ENCODE measurements at places on chromosomes 2 and 18. TPM values are rescaled to one million over a fixed set of nuclear protein-coding genes. Genes with fewer than 3 reads are reported as not detected.

- H3K4me1 ChIP-seq = peaks cover 17% of the 10 kb centered on the region
- H3K27ac ChIP-seq = no peak overlapping the region
- no peaks in the 10 kb centered on the region for H3K27me3 ChIP-seq
- no peak overlapping the region for H3K4me3 ChIP-seq
- no peaks in the 10 kb centered on the region for H3K36me3 ChIP-seq
- no peak for DNase-seq
Measured at GRCh38 chr18:48488388-48488850, 50.4 kb upstream of the CTIF start.

DNA sequence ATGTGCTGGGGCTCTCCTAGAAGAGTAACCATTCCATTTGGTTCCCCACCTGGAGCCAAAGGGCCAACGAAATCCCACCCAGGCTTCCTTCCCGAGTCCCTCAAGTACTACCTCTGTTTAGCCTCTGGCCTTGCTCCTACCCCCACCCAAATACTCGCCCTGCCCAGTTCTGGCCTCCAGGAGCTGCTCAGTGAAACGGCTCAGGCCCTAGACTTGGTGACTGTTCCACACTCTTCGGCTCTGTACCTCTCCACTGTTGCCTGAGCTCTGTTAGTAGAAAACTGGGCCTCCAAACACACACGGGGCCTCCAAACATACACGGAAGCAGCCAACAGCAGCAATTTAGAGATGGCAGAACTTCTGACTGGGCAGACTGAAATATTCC lies 4.2 kb downstream of the OTX1 start:
- DNase-seq = no peak
- H3K27me3 ChIP-seq = peaks cover 34% of the 10 kb centered on the region
- H3K36me3 ChIP-seq = no peaks in the 10 kb centered on the region
- peaks cover 42% of the 10 kb centered on the region for H3K4me1 ChIP-seq
- H3K27ac ChIP-seq = no peak overlapping the region

DNA sequence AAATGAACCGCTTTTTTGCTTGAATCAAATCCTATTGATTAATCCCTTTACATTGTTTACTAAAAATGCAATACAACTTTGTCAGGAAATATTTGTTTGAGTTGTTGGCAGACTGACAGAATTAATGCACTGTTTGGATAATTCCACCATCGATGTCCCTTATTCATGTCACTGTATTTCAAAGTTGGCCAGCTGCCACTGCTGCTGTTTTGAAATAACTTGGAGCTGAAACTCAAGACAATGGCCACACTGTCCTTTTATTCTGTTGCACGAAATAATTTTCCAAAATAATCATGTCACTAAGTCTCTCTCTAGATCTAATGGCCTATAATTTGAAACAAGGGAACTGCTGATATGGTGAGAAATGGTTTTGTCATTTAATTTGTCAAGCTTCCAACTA lies 55.2 kb upstream of the PAX3 start:
- no peak overlapping the region for H3K4me3 ChIP-seq
- no peaks in the 10 kb centered on the region for H3K27me3 ChIP-seq
- DNase-seq = no peak
- H3K27ac ChIP-seq = no peak overlapping the region

GRCh38 chr2:234550056-234550455 lies 53.2 kb upstream of the ARL4C start:
- H3K4me3 ChIP-seq = no peak overlapping the region
- H3K36me3 ChIP-seq = no peaks in the 10 kb centered on the region
- H3K4me1 ChIP-seq = no peaks in the 10 kb centered on the region
- no peak for DNase-seq
- H3K27me3 ChIP-seq = no peaks in the 10 kb centered on the region

- H3K4me1 ChIP-seq = no peaks in the 10 kb centered on the region
- H3K4me3 ChIP-seq = no peak overlapping the region
- no peaks in the 10 kb centered on the region for H3K27me3 ChIP-seq
Measured at GRCh38 chr18:9771977-9772660, 64.0 kb downstream of the RAB31 start.

- H3K27me3 ChIP-seq = no peaks in the 10 kb centered on the region
- H3K27ac ChIP-seq = no peak overlapping the region
- peaks cover 11% of the 10 kb centered on the region for H3K36me3 ChIP-seq
- H3K4me3 ChIP-seq = no peak overlapping the region
- no peak for DNase-seq
Measured at GRCh38 chr2:169493360-169493759, 14.1 kb downstream of the BBS5 start.

DNA sequence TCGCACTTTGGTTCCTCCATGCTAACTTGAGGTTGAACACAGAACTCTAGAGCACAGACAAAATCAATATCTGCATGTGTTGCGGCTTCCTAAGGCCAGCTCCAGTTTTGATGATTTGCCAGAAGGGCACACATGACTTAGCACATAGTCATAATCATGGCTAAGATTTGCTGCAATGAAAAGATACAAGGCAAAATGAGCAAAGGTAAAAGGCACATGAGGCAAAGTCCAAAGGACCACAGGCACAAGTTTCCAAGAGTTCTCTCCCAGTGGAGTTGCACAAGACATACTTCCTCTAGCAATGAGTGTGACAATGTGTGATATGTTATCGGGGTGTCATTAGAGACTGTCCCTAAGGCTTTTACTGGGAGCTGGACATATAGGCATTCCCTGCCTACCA lies 24.2 kb upstream of the CXXC1 start:
- no peaks in the 10 kb centered on the region for H3K27me3 ChIP-seq
- H3K27ac ChIP-seq = no peak overlapping the region
- no peaks in the 10 kb centered on the region for H3K36me3 ChIP-seq
- DNase-seq = no peak
- H3K4me3 ChIP-seq = no peak overlapping the region

DNA sequence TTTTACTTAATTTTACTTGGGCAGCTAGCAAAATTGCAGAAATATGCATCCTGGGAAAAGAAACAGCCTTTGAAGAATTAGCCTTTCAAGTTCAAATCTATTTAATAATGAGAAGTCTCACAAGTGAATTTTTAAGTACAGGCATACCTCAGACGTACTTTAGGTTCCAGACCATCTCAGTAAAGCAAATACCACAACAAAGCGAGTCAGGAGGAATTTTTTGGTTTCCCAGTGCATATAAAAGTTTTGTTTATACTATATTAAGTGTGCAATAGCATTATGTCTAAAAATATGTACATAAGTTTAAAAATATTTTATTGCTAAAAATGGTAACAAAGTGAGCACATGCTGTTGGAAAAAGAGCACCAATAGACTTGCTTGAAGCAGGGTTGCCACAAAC lies 50.8 kb upstream of the TWSG1 start:
- DNase-seq = no peak
- no peak overlapping the region for H3K4me3 ChIP-seq
- H3K4me1 ChIP-seq = no peaks in the 10 kb centered on the region

DNA sequence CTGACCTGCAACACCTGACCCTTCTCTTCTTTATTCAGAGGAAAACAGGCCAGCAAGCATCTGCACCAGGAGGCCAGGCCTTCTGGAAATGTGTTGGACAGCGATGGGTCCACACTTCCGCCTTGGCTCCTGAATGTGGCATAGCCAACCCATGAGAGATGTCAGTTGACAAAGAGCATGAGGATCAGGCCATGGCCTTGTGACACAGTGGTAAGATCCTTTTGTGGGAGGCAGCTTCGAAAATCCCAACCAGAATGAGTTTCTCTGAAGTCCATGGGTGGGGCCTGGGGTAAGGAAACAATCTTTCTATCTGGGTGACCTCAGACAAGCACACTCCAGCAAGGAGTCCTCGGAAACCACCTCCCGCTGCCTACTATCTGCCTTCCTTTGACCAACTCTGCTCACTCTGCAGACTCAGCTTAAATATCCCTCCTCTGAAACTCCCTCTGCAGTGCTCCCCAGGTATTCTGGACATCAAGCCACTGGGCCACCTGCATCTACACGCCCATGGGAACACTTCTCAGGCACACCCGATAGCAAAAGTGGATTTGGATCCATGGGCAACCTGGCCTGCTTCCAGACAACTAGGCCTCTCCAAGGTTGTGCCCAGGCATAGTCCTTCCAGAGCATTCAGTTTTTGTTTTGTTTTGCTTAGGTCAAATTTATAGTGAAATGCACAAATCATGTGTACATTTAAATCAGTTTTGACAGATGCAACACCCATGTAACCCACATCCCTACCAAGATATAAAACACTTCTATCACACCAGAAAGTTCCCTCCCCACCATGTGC lies 3.6 kb upstream of the SH2D6 start:
- DNase-seq = no peak
- no peaks in the 10 kb centered on the region for H3K27me3 ChIP-seq
- H3K36me3 ChIP-seq = no peaks in the 10 kb centered on the region
- peaks cover 6% of the 10 kb centered on the region for H3K4me1 ChIP-seq
- no peak overlapping the region for H3K27ac ChIP-seq

GRCh38 chr2:204437408-204437807 lies 107.9 kb upstream of the PARD3B start:
- no peaks in the 10 kb centered on the region for H3K36me3 ChIP-seq
- H3K4me1 ChIP-seq = no peaks in the 10 kb centered on the region
- H3K27ac ChIP-seq = no peak overlapping the region
- H3K4me3 ChIP-seq = no peak overlapping the region

GRCh38 chr2:129724021-129724757 lies 255.3 kb upstream of the RAB6C start:
- no peak for DNase-seq
- H3K4me1 ChIP-seq = no peaks in the 10 kb centered on the region
- no peak overlapping the region for H3K4me3 ChIP-seq
- no peaks in the 10 kb centered on the region for H3K27me3 ChIP-seq

- no peaks in the 10 kb centered on the region for H3K4me1 ChIP-seq
- DNase-seq = no peak
- H3K27ac ChIP-seq = no peak overlapping the region
- H3K27me3 ChIP-seq = no peaks in the 10 kb centered on the region
- no peak overlapping the region for H3K4me3 ChIP-seq
- no peaks in the 10 kb centered on the region for H3K36me3 ChIP-seq
Measured at GRCh38 chr2:73128841-73129535, 16.2 kb upstream of the RAB11FIP5 start.

DNA sequence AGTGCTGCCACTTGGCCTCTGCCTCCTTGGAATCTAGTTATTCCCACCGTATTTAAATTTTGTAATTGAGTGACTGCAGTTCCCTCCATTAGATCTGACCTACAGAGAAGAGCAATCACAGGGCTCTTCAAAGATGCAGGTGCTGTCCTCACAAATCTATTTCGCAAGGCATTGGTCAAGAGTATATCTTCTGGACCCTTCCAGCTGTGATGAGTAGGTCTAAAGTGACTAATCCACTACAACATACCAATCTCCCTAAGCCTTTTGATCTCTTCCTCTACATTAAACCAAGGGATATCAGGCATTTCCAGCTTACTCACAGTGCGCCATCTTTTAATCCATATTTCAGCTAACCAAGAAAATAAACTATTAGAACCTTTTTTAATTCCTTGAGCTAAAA lies 65.1 kb upstream of the COL3A1 start:
- no peak overlapping the region for H3K27ac ChIP-seq
- H3K4me3 ChIP-seq = no peak overlapping the region
- no peaks in the 10 kb centered on the region for H3K27me3 ChIP-seq
- no peaks in the 10 kb centered on the region for H3K4me1 ChIP-seq
- no peaks in the 10 kb centered on the region for H3K36me3 ChIP-seq
- no peak for DNase-seq

DNA sequence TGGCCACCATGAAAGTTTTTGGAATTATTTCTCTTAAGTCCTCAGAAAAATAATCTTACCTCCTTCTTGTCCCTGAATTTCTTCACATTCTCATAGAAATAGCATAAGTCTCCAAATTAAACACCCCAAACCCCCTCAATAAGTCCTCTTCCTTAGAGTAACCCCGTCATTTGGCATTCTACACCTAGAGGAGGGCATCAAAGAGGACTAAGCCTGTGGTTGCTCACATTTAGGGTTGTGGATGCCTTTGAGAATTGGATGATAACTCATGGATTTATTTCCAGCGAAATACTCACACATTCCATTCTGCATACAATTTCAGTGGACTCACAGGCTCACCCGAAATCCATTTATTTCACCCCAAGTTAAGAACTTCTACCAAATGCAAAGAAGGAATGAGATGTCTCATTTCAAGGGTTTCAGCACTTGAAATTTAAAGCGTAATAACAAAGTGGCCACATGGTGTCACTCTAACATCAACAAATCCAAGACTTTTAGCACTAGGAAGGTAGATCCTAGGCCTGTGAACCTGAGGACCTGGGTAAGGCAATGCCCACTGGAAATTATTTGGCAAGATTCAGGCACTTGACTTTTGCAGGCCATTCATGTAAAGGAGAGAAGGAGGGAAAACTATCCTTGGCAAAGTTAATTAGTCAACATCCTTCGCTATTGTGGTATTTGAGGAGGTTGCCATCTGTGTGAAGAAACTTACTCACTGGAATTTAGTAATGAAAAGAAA lies 24.6 kb downstream of the DYTN start:
- H3K4me1 ChIP-seq = no peaks in the 10 kb centered on the region
- H3K36me3 ChIP-seq = no peaks in the 10 kb centered on the region
- DNase-seq = no peak
- no peak overlapping the region for H3K4me3 ChIP-seq
- H3K27me3 ChIP-seq = no peaks in the 10 kb centered on the region

DNA sequence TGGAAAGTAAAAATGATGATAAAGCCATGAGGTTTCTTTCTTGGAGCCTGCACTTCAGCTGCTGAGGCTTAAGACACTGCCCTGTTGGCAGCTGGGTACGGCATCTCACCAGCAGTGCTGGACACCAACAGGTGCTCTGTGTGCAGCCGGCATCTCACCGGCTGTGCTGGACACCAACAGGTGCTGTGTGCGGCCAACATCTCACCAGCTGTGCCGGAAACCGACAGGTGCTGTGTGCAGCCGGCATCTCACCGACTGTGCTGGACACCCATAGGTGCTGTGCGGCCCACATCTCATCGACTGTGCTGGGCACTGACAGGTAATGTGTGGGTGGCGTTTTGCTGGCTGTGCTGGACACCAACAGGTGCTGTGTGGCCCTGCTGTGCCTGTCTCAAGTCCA lies 190.8 kb downstream of the TMEM18 start:
- no peaks in the 10 kb centered on the region for H3K27me3 ChIP-seq
- no peak overlapping the region for H3K4me3 ChIP-seq
- H3K4me1 ChIP-seq = no peaks in the 10 kb centered on the region
- DNase-seq = no peak

- peak; percentile 59 for DNase-seq
- H3K27me3 ChIP-seq = no peaks in the 10 kb centered on the region
- no peaks in the 10 kb centered on the region for H3K36me3 ChIP-seq
- H3K4me1 ChIP-seq = no peaks in the 10 kb centered on the region
Measured at GRCh38 chr2:96499061-96499960, 5.8 kb downstream of the NEURL3 start.

DNA sequence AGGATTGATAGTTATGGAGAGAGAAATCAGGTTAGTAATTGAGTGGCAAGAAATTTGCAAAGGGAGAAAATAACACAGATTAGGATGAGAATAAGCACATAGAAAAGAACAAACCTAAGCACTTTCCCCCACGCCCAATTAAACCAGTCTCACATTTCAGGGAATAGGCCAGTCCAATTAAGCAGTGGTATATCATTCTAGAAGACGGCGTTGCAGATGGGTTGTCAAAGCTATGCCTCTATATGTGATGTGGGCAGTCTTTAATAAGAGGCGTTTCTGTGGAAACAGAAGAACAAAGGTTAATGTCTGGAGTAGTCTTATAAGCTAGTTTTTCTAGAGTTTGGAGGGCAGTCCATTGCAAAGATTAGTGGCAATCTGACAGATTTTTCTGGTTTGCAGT lies 61.6 kb downstream of the B3GNT2 start:
- no peaks in the 10 kb centered on the region for H3K36me3 ChIP-seq
- no peaks in the 10 kb centered on the region for H3K27me3 ChIP-seq
- no peaks in the 10 kb centered on the region for H3K4me1 ChIP-seq
- DNase-seq = no peak
- no peak overlapping the region for H3K27ac ChIP-seq
- no peak overlapping the region for H3K4me3 ChIP-seq

The RNF144A gene
- total RNA-seq = 1.8 TPM

The UPP2 gene
- total RNA-seq = not detected

The TUBB6 gene
- total RNA-seq = 800 TPM

The CPSF3 gene
- 5.3 TPM for total RNA-seq

The SCG2 gene
- 0.32 TPM for total RNA-seq

Measured in ascending aorta (tissue), 2 donors.